Substantia nigra (tissue), 51 donors: ENCODE measurements at places on chromosomes 13 and 19.
A peak's percentile ranks its signal among the peaks of the same experiment; 100 is the strongest.

DNA sequence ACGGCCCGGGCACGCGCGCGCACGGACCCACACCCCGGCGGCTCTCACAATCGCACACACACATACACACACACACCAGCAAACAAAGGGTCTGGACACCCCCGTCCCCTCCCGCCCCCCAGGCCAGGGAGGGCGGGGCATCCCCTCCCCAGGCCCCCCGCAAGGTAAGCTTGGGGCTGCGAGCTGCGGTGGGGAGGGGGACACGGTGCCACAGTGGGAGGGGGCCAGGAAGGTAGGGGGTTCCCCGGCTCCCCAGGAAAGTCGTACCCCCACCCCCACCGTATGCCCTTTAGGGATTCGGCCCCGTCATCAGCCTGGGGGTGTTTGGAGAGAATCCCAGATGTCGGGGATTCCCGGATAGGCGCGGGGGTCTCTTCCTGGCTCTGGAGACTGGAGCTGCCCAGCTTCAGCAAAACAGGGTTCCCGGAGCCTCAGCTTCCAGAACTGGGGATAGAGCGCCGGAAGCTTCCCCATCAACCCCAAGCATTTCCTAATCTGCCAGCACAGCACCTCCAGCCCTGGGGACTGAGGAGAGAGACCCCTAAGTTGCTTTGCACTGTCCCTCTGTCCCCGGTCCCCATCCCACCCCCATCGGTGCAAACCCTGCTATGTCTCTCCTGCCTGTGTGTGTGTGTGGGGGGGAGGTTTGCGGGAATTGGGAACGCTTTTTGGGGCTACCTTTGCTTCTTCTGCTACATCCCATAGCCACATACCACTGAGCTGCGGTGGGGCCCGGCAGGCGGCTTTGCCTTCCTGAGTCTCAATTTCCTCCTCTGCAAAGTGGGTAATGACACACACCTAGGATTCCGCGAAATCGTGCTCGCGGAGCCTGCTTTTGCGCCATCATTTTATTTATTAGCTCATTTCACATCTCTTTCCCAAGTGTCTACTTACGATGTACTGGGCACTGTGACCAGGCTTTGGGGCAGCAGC lies 1.8 kb upstream of the CDC37 start:
- DNase-seq = no peak

- DNase-seq = no peak
Measured at GRCh38 chr19:51627491-51628138, 2.6 kb downstream of the SIGLEC5 start.

DNA sequence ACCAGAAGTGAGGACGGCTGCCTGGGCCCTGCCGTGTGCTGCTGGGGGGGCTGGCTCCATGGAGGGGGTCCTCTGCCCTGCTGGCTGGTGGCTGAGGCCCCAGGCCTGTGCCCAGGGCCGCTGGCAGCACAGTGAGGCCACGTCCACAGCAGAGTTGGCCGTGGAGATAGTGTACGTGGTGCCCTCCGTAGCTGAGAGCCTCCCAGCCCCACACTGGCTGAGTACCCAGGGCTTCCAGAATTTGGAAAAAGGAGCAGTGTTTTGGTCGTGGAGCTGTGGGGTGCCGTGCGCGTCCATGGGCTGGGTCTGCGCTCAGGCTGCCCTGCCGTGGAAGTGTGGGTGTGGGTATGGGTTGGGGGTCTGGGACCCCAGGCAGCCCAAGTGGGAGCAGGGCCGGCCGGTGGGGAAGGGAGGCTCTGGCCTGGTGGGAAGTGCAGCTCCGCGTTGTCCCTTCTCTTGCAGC lies 5.9 kb downstream of the PTBP1 start:
- no peak for DNase-seq

- DNase-seq = no peak
Measured at GRCh38 chr19:6056801-6057650, 53.3 kb downstream of the RFX2 start.

- DNase-seq = no peak
Measured at GRCh38 chr13:108154421-108154858, 60.9 kb downstream of the LIG4 start.

DNA sequence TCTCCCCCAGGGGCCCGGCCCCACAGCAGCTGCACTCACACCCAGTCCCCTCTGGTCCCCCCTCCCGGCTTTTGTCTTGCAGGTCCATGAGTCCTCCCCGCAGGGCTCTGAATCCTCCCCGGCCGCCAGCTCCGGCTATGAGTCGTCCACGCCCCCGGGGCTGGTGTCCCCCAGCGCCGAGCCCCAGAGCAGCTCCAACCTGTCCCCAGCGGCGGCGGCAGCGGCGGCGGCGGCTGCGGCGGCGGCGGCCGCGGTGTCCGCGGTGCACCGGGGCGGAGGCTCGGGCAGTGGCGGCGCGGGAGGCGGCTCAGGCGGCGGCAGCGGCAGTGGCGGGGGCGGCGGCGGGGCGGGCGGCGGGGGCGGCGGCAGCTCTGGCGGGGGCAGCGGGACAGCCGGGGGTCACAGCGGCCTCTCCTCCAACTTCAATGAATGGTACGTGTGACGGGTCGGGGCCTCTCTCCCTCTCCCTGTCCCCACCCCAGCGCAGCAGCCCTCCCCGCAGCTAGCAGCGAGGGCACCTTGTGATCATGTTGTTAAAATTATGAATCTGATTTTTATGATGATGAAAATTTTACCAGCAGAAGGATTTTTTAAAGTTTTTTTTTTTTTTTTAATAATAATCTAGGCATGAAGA lies 3.8 kb downstream of the ZIC2 start:
- DNase-seq = no peak

DNA sequence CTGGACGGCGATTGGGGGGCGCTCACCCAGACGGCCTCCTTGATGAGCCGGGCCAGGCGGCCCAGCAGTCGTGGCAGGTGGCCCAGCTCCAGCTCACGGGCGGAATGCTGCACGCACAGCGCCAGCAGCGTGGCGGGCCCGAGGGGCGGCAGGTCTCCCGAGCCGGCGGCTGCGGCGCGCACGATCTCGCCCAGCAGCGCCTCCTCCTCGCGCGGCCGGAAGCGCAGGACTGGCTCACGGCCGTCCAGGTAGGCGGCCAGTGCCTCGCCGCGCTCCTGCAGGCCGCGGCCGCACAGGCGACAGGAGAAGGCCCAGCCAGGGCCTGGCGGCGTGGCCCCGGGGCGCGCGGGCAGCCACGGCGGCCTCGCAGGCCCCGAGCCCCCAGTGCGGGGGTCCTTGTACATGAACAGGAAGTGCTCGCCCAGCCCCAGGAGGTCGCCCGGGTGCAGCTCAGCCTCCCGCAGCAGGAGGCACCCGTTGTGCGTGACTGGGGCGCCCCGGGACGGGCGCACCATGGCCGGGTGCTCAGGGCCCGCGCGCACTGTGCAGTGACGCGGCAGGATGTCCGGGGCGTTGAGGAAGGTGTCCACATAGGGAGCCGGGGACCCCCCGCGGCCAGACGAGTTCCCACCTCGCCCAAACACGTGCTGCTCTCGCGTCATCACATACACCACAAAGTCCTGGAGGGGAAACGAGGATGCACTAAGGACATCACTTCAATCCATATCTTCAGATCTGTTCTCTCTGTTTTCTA lies 9.6 kb upstream of the MAMSTR start:
- no peak for DNase-seq

DNA sequence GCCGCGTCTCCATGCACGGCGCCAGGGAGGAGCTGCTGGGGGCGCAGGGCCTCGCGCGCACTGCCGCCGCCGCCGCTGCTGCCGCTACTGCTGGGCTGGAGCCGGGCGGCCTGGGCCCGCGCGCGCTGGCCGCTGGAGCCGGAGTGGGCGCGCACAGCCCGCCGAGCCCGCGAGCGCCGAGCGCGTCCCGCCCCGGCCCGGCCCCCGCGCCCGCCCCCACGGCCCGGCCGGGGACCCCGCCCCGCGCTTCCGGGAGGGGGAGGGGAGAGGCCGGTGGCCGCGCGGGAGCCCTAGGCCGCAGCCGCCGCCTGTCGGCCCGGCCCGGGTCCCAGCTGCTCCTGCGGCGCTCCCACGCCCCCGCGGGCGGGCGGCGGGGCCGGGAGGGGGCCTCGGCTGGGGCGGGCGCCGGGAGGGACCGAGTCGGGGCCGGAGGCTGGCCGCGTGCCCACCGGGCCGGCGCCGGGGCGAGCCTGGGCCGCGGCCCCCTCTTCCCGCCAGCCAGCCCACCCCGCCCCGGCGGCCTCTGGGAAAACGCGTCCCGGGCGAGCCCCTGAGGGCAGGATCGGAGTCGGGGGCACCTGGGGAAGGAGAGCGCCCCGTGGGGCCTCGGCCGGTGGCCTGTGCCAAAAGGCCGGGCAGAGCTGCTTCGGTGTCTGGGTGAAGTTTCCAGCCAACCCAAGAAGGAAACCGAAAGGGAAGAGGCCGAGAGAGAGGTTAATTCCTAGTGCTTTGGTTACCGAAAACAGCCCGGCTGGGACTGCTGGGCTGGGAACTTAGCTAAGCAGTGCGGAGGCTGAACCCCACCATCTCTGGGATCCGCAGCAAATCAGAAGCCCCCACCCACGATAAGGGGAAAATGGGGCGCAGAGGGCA lies at the start of gene STK24:
STK24 (minus strand) TSS at position 145 of the 873 bp plus-strand sequence. CDS start 321 bp downstream, outside the sequence.
- DNase-seq = peak; percentile 42

DNA sequence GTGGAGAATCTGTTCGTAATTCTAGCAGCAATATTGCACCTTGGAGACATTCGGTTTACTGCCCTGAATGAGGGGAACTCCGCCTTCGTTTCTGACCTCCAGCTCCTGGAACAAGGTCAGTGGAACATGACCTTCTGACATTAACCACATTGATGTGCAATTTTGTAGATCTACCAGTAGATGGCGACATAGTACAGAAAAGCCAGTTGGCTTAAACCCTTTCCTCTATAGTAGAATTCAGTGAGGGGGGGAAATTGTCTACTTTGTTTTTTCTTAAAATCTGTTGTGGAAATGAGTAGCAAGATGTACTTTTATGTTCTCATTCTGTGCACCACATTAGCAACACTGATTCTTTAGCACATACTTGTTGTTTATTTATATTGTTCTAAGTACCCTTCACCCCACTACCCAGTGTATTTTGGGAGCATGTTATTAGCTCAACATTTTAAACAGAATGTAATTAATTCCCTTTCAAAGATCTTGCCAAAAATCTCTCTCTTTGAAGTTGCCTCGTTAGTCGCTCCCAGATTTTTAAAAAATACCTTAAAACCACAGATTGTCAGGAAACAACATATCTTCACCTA lies 332.2 kb downstream of the MYO16 start:
- DNase-seq = no peak

GRCh38 chr19:16615808-16616207 lies 12.2 kb downstream of the MED26 start:
- DNase-seq = no peak

- DNase-seq = no peak
Measured at GRCh38 chr19:58332697-58333096, 5.9 kb downstream of the ZSCAN22 start.

DNA sequence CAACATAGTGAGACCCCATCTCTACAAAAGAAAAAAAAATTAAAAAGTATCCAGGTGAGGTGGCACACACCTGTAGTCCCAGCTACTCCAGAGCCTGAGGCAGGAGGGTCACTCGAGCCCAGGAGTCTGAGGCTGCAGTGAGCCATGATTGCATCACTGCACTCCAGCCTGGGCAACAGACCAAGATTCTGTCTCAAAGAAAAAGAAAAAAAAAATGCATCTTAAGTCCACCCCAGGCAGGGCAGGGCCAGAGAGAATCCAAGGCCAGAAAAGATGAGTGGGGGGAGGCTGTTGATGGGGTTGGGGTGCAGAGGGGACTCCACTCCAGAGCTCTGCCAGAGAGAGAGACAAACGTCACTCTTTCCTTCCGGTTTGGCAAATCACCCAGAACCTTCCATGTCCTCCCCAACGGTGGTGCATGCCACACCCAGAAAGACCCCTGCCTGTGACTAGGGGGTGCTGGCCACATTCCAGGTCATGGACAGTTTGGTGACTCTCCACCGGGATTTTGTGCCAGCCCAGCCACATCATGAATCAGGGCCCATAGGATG lies 431 bp downstream of the FUT3 start:
- no peak for DNase-seq

GRCh38 chr19:43229315-43229714 lies 23.9 kb upstream of the PSG4 start:
- no peak for DNase-seq

DNA sequence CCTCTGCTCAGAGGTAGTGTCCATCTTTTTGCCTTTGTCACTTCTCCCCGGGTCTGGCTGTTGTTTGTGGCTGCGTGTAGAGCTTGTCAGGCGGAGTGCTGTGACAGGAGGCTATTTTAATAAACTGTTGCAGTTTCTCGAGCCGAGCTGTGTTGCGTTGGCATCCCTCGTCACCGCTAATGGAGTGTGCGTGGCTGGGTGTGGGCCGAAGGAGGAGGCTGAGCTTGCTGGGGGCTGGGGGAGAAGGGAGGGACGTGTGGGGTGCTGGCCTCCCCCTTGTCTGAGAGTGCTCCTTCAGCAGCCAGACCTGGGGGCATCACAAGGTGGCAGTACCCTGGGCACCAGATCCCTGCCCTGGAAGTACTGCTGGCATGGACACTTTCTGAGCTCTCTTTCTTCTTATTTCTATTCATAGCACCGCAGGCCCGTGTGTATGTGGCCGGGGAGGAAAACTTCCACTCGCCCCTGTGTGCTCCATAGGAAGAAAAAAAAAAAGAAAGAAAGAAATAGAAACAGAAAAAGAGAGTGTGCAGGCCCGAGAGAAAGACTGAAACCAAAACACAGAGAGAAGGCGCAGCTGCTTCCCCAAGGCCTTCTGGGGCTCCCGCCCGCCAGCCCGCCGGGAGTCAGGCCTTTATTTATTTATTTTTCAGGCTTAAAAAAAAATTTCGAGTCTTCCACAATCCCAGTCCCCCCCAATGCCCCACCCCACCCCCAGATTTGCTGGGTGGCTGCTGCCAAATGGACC lies 27.0 kb downstream of the NFIX start:
- no peak for DNase-seq

- DNase-seq = no peak
Measured at GRCh38 chr19:56973713-56974555, 133.4 kb upstream of the PEG3 start.

- no peak for DNase-seq
Measured at GRCh38 chr19:48154003-48154402, 16.1 kb downstream of the LIG1 start.

DNA sequence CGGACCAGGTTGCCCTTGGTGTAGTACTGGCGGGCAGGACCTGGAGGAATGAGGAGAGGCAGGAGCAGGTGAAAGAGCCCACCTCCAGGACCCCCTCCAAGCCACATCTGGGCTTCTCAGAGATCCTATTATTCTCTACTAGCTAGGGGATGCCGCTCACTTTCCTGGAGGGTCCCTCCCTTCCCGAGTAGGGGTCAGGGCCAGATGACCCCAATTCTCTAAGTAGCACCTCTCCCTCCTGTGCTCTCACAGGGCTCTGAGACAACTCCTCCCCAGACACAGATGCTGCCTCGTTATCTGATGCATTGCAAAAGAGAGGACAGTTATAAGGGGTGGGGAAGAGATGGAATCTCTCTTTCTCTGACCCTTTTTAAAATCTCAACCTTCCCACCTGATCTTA lies 22.9 kb downstream of the GP6 start:
- DNase-seq = no peak

GRCh38 chr13:32041429-32041828 lies 9.9 kb downstream of the FRY start:
- no peak for DNase-seq
